Stimulated activated CD8-positive, alpha-beta memory T cell treated with anti-CD3 and anti-CD28 coated beads, Interleukin-7, amount 100 ng/mL, for 48 hours (primary cell): ENCODE measurements at places on chromosomes 3 and 15.

- DNase-seq = no peak
Measured at GRCh38 chr3:41286305-41286704, 87.0 kb downstream of the CTNNB1 start.

GRCh38 chr3:106720510-106720909 is 656.7 kb upstream of the CCDC54 start:
- no peak for DNase-seq

DNA sequence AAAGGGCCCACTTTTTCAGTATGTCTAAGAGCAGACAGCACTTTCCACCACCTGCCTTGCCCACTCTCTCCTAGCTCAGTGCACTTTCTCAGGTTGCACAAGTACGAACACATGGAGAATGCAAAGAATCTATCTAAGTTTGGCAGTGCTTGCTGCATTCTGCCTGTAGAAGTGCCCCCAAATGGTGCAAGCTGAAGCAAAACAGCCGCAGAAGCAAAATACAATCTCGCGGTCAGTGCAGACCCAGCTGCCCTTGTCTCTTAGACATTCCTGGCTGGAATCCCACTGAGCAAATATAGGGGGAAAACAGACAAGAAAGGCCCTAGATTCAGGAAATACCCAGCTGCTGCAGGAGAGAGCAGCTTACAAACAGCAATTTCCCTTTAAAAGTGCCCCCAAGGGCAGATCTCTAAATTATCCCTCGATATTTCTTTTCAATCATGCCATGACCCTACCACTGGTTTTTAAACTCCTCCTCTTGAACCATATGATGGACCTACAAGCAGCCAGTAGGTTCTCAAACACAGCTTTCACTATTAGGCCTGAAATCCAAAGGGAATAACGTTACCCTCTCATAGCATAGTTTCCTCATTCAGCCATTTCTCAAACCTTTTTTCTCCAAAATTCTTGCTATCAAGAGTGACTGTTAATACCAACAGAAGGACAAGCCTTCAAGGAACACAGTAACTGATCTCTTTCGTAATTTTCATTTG is 67.0 kb downstream of the TNIK start:
- no peak for DNase-seq

- DNase-seq = no peak
Measured at GRCh38 chr3:75192146-75192616, 471.9 kb upstream of the FRG2C start.

GRCh38 chr3:117922039-117922438 is 1112.6 kb downstream of the IGSF11 start:
- no peak for DNase-seq

GRCh38 chr15:101204739-101205535 is 46.9 kb downstream of the CHSY1 start:
- DNase-seq = no peak

DNA sequence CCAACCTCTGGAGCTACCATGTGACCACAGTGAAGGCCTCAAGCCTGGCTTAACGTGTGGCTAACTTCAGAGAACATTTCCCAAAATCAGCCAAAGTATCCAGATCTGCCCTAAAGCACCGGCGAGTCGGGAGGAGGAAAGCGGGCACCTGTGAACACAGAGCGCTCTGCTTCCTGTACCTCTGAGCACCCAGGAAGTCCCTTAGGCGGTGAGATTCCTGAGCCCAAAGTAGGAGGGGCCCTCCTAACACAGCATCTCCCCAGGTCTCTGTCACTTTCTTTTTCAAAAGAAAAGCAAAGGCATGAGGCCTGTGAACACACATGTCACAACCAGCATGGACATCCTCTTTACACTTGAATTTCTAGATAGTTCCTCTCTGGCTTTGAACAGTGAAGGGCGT is 944 bp upstream of the EIF4E3 start:
- no peak for DNase-seq

GRCh38 chr15:60585743-60586708 is 107.1 kb upstream of the ICE2 start:
- DNase-seq = no peak

DNA sequence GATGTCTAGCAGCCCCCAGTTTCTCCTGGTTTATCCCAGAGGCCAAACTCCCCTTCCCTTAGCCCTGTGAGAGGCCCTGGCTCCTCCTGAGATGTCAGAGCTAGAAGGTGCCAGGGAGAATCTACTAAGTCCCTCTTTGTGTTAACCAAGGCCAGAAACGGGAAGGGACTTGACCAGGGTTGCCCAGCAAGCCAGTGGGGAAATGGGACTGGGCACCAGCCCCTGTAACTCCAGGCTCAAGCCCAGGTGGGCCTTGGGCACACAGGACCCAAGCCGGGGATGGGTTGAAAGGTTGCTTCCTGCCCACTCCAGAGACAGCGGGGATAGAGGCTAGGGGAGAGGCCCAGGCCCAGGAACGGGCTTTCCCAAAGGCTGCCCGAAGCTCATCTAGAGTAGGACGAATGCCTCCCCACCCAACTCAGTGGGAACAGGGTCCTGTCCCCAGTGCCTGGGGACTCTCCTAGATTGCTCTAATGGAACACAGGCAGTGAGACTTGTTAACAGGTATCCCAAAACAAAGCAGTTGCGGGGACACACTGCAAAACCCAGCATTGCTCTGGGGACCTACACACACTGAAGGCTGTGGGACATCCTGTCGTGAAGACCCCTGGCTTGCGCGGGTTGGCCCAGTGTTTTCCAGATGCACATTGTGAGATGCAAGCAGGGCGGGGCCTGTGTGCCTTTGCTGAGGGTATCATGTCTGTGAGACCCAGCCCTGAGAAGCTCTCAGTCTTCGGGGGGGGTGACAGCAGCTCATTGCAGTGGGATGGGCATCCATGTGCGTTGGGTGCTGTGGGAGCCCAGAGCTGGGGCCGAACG is 12.9 kb upstream of the TXNRD3 start:
- no peak for DNase-seq

DNA sequence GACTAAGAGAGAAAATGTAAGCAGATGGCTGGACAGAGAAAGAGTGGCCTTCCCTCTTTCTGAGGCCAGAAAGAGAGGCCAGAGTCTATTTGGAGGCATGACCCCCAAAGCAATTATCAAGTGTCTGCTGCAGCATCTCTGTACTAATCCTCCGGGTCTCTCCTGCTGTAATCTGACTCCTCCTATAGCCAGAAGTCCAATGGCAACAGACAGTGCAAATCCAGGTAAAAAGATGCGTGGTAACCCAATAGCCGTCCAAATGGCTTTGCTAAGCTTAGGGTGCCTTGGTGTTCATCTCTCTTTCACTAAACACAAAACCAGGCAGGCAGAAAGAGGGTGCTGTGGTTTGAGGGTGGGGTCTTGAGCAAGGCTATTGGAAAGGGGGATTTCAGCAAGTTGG is 91.6 kb downstream of the ADCY5 start:
- no peak for DNase-seq

DNA sequence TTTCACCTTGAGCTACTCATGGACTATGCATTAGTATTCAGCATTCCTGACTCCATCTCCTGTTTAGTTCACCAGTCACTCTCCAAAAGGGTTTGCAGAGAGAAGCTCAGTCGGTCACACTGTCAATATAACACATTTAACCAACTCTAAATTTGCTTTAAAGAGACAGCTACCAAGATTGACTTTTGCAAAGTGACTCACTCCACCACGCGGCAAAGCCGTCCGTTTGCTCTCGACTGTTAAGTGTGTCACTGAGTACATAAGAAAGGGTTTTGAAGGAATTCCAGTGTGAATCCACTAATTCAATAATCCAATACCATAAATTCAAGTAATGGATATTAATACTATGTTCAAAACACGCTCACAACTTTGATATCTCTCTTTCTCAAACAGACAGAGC is 1006.7 kb upstream of the NR2F2 start:
- no peak for DNase-seq

- DNase-seq = no peak
Measured at GRCh38 chr3:69868841-69869420, 129.7 kb downstream of the MITF start.

DNA sequence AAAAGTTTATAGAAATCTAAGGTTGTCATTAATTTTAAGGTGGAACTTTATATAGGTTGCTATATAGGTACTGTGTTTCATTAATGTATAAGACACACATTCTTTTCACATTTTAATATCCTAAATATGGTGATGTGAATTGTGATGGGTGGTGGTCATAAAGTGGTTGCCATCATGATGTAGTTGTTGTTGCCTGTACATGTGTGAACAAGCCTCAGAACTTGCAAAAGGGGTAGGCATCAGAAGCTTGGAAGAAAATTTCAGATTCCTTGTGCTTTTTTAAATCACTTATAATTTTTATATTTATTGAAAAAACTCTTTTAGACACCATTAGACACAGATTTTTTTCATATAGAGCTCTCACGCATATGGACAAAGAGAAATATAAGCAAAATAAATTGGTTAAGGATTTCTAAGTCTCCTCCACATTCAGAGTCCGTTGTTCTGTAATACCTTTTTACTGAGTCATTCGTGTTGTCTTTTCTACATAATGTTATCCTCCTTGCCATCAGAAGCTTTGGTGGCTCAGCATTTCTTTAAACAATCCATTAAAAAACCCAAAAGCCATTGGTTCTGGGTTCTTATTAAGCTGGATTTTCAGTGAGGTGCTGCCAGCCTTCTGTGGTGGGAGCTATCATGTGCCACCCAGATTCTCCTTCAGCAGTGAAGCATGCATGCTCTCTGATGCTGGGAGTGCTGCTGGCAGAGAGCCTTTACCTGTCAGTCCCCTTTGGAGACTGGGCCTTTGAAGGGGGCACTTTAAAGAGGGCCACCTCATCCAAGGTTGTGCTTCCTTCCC is 140.4 kb upstream of the GALNT15 start:
- DNase-seq = no peak

GRCh38 chr3:189845069-189845468 is 213.9 kb downstream of the TP63 start:
- no peak for DNase-seq

GRCh38 chr15:57376696-57377477 is 582 bp downstream of the CGNL1 start:
- no peak for DNase-seq

DNA sequence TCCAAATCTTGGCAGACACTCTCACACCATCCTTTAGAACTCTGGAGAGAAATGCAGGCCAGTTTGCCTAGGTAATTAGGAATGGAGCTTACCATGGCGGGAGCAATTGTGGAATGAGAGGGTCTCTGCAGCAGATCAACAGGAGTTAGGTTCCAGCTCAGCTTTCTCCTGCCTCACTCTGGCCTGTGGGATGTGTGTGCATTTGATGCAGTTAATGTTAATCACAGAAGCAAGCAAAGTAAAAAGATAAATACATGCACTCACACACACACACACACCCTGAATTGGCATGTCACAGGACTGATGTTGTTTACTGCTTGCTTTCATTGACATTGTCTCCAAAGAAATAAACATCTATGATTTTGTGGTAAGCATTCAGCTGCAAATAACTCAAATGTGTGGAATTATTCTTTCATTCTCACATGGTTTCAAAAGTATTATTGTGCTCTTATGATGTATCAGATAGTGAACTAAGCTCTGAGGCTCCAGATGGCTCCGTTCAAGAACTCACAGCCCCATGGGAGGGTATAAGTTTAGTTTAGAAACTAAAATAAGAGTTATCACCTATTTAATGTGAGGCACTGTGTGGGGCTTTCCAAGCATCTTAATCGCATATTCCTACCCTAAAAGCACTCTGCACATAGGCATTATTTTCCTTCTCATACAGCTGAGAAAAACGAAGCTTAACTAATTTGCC is 31.3 kb upstream of the BFSP2 start:
- DNase-seq = no peak

DNA sequence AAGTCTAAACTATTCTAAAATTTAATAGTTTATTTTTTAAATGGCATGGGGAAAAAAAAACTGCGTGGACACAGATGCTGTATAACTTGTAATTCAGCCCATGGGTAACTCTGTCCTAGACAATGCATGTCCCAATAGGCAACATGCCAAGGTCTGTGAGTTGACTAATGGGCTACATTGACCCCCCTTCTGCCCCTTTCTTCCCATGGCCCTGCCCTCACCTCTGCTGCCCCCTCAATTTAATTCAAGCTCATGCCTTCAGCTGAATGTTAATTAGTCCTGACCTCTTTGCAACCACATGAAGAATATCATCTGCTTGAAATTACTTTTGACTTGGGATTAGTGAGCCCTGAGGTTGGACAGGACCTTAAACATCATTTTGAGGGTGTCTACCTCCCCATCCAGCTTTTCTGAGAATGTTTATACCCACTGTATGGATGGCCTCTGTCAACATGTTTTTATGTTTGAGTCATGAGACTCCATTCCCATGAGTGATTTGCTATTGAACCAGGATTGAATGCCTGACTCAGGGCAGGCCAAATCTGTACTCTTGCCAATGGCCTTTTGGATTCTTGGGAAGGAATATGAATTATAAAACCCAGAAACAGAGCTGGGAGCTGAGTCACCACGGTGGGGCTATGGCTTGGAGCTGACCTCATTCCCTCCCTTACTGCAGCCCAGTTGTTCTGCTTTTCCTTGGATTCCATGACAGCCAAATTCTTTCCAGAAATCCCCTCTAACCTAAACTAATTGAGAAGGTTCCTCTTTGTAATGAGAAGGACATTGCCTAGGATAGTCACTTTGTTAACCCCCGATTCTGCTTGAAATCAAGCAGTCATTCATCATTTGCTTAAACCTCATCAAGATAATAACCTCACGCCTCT is 33.5 kb upstream of the PDE8A start:
- no peak for DNase-seq

DNA sequence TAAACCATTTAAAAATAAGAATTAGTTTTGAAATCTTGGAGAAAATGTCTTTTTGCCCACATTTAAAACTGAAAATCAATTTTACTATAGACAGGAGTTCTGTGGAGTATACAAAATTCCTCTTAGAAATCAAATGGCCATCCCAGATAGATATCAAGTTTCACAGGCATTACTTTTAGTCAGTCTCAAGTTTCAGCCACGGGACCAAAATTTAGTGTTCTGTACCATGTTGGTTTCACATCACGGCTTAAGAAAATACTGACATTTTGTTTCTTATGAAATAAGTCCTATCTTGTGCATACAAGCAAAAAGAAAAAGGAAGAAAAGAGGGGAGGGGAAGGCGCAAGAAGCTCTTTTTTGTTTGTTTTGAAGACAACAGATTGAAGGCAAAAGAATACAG is 45.7 kb downstream of the EIF2AK4 start:
- no peak for DNase-seq

DNA sequence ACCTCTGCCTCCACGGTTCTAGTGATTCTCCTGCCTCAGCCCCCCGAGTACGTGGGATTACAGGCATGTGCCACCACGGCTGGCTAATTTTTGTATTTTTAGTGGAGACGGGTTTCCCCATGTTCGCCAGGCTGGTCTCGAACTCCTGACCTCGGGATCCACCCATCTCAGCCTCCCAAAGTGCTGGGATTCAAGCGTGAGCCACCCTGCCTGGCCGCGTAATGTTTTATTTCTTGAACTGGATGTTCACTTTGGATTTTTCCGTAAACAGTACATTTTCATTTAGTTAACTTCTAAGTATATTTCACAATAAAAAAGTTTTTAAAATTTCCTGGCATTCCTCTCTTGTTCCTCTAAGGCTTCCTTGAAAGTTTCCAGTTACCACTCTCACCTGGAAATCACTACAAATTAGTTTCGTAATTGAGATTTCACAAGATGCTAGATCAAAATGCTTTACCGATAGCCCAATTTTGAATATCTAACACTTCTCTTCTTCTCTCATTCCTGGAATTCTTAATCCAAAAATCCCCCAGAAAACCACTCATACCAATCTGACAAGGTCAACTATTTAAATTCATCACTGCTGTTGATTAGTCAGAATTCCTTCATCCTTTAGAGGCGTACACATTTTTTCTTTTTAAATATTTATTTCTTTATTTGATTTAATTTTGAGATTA is 44.7 kb upstream of the INO80 start:
- DNase-seq = no peak

GRCh38 chr3:5332270-5332956 is 144.9 kb downstream of the EDEM1 start:
- no peak for DNase-seq
